Ammon's horn (tissue), 1 donor: ENCODE measurements at places on chromosomes 3 and 15.

DNA sequence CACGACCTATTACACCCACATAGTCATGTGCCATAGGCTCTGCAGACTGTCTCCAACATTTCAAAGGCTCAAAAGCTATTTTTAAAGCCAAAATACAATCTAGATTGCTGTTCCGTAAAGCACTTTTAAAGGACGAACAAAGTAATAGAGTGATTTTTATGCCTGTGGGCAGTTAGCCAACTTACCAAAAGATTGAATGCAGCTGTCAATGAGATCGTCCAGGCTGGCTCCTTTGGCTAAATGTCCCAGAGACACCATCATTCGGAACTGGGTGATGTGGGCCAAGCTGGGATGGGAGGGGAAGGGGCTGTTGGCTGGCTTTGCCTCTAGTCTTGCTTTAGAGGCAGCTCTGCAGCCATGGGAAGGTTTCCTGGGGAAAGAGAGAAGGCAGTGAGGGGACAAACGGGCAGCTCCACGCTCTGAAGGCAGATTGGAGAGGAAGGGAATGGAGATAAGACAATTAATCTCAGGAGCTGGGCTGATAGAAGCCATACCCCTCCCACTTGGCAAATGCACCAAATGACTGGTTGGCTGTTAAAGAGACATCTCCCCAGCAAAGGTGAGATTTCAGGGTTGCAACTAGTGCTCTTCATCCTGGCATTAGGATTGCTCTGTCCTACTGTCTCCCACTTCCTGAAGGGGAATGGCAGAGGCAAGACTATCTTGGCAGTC is 4.8 kb downstream of the RASGRP1 start:
- no peak for DNase-seq

DNA sequence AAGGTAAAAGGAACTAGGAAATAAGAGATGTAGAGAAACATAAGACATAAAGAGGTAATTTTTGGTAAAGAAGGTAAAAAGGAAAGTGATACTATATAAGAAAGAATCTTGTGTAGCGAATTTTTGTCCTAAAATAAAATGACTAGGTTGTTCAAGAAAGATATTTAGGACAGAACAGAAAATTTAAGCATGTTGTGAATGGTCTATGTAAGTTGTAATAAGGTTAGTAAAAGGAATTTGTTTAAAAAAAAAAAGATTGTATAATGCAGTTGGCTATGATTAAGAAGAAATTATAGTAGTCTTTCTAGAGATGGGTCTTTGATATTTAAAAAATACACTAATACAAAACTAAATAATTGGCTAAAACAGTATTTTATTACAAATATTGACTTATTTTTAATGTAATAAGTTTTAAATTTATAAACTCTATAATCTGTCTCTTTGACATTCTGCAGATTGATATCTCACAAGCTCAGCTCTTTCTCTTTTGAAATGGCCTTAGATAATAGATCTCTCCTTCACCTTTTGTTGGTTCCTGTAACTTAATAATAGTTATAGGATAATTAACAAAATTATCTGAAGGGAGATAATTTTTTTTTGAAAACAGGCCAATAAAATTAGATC is 3.7 kb upstream of the SLC41A3 start:
- DNase-seq: no peak

- no peak for DNase-seq
Observed at GRCh38 chr15:78140292-78140691, 8.9 kb upstream of the IDH3A start.

GRCh38 chr3:45549961-45550360 is 44.6 kb upstream of the LIMD1 start:
- no peak for DNase-seq

DNA sequence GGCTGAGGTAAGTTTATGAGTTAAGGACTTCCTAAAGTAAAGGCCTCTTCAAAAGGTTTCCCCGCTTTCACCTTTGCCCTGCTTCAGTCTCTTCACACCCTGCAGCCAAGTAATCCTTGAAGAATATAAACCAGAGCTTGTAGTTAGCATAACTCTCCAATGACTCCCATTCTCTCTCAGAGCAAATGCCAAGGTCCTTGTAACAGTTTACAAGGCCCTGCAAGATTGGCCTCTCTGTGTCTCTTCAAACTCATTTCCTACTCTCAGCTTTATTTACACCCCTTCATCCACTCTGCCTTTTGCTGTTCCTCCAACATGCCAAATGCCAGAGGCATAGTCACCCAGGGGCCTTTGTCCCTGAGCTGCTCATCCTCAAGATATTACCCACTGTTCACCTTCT is 60.5 kb upstream of the MME start:
- no peak for DNase-seq

GRCh38 chr15:23395832-23396231 is 41.3 kb downstream of the GOLGA8S start:
- DNase-seq: no peak

DNA sequence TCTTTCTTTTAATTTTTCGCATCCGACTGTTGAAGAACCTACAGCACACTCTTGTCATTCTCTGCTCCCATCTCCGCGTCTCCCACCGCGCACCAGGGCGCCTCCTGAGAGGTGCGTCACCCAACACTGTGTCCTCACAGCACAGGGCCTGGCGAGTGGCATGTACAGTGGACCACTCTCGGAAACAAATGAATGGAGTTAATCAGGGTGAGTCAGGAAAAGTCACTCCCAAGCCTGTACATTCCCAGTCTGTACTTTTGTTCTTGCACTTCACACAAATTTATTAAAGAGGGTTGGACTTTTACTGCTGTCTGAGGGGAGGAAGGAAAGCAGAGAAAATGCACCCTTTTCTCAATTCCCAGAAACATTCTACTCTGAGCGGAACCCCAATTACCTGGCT is 625 bp downstream of the COL6A6 start:
- DNase-seq: no peak

GRCh38 chr3:43879166-43879565 is 188.4 kb downstream of the ABHD5 start:
- no peak for DNase-seq

GRCh38 chr3:78495301-78495700 is 1272.5 kb downstream of the ROBO1 start:
- DNase-seq: no peak

GRCh38 chr15:83476708-83477107 is 29.6 kb downstream of the SH3GL3 start:
- no peak for DNase-seq

- no peak for DNase-seq
Observed at GRCh38 chr3:152491922-152492321, 223.2 kb downstream of the MBNL1 start.

DNA sequence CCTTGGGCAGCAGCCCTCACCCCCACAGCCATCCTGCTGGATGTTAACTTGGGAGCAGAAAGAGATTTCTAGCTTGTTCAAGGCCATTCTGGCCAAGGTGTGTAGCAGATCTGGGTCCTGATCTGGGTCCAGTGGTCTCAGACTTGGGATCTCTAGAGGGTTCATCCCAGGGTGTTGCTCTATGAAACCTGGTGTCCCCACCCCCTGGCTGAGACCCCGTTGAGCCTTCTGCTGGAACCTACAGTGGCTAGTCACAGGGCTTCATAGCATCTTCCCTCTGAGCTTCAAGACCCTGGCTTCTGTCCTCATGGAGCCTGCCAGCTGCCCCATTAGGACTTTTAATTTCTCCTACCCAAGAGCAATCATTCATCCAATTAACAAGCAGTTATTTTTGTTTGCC is 64.3 kb downstream of the EPHB1 start:
- no peak for DNase-seq

DNA sequence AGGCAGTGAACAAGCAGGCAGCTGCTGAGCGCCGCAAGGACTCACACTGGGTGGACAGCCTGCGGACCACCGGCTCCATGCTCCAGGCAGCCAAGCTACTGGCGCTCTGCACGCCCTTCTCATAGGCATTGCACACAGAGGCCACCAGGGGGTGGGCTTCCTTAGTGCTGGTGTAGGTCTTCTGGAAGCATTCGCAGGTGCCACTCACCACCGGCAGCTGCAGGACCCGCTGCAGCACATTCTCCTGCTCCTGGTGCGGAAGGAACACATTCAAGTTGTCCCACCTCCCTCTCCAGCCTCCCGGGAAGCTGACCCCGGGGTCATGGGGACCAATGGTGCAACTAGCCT is 6.0 kb downstream of the PLIN1 start:
- DNase-seq: no peak

DNA sequence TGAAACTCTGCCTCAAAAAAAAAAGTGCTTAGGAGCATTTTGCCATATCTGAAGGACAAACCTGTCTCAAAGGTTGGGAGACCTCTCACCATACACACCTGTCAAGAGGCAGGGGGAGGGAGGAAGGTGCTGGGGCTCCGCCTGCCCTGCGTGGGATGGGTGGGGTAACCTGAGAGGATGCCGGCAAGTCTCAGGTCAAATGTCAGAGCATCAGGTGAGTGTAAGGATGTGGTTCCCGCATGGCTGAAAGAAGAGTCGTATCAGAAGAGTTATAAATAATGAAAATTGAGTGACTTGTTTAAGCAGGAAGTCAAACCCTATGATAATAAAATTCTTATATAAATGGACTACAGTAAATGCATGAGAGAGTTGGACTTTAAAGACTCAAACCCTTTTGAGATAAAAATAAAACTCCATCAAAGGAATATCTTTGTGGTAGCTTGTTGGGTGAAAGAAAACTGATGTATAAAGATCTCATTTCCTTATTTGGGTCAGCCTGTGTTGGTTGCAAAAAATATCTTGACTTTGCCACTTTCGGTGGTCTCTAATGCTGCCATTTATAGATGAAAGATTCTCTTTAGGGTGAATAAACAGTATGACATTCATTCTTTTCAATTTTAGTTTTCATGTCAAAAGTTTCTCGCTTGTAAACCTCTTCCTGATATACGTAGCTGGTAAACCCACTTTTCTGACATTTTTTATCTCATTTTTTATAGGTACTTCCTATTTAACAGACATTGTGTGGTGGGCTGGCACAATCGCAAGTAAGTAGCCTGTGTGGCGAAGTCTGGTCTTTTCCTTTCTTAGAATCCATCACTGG is 23.8 kb downstream of the NIPA1 start:
- DNase-seq: no peak

GRCh38 chr15:88800738-88801137 is 2.5 kb upstream of the ACAN start:
- no peak for DNase-seq

DNA sequence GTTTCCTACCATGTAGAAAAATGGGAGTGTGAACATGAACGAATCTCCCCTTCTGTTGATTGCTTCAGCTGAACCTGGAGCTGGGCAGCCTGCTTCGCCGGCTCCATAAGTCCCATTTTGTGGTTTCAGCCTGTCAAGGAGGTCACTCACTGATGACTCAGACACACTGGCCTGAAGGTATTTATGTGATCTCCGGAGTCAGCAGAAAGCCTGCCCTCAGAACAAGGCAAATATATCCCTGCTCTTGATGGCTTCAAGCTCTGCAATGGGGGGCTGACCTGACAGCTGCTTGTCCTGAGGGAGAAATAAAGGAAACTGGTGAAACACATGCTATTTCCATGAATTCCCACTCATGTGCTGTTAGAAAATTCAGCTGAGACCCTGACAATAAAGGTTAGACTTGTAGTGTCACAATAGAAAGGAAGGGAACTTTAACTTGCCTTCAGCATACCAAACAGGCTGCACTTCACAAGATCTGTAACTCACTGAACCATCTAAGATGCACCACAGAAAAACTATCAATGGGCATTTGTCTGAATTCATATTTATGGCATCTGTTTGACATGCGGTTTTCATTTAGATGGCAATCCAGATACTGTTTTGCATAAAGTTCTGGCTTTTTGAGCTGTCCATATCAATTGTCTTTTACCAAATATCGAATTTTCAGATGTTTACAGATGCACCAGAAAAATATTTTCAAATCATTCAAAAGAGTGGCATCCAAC is 282.0 kb upstream of the VEPH1 start:
- no peak for DNase-seq

- DNase-seq: no peak
Observed at GRCh38 chr3:28949580-28949979, 331.3 kb upstream of the RBMS3 start.

DNA sequence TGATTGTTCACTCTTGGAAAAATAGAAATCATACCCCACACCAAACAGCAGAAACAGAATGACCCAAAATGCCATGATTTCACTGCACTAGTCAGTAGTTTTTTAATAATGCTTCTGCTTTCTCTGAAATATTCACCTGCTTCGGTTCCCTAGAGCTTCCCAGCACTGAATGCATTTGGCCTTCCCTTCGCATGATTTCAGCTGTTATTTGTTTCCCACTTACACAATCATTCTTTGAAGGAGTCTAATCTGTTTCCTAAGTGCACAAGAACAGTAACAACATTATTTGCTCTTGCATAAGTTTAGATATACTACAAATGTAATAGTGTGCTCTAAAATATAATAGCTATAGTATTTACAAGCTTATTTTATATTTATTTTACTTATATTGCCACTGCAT is 178.7 kb downstream of the STAC start:
- no peak for DNase-seq

DNA sequence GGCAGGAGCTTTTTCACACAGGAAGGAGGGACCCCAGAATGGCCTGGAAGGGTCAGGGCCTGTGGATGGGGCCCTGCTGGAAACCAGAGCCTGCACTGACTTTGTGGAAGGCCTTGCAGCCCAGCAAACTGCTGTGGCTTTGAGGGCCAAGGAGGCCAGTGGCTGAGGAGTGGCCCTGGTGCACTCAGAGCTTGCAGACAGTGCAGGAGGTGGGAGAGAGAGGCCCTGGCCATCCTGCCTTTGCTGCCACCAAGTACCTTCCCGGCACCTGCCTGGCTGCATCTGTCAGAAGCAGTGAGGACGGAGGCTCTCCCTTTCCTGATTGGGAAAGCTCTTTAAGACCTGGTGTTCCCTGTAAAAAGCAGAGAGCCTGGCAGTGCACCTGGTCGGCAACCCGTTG is 6.4 kb downstream of the PSTPIP1 start:
- DNase-seq: no peak

DNA sequence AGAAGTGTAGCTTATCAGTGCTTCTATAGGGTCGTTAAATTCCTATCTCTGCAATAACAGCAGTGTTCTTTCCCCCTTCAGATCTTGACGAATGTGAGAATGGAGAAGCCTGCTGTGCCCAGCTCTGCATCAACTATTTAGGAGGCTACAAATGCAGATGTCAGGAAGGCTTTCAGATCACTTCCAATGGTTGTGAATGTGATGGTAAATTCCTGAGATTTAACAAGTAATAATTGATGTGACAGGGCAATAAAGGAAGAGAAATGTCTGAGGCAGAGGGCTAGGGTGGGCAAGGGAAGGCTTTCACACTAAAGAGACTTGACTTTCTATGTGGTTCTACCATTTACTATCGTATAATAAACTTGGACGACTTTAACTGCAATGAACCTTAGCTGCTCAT is 711.7 kb upstream of the GOLIM4 start:
- no peak for DNase-seq

GRCh38 chr15:96177279-96177678 is 153.2 kb upstream of the NR2F2 start:
- no peak for DNase-seq

DNA sequence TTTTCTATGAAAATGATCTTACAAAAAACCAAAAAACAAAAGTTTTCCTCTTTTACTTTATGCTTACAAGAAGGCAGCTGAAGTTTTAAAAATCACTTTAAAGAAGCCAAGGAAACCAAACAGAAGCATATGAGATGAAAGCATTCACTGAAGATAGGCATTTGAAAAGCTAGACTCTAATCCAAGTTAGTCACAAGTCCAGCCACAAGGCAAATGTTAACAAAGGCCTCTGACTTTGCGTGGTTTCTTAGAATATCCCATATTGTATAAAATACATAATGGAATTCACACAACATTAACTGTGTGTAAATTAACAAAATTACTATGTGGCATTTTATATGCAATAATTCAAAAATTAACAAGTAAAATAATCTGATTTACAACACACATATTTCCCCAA is 17.7 kb downstream of the MRPL3 start:
- no peak for DNase-seq
